AML-193 (cell line): ENCODE measurements at places on chromosomes 3 and 15.

DNA sequence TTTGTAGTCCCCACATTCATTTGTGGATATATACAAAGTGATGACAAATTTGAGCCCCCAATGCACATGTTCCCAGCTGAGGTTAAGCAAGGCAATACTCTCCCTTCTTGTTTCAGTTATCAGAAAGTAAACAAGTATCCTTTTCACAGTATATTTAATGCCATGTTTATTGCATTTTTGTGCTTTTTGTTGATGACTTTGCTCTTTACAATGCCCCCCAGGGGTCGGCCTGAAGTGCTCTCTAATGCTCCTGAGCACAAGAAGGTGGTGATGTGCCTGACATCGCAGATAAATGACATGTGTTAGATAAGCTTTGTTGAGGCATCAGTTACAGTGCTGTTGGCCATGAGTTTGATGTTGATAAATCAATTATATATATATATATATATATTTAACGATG lies 57.7 kb upstream of the THSD4 start:
- DNase-seq: no peak

DNA sequence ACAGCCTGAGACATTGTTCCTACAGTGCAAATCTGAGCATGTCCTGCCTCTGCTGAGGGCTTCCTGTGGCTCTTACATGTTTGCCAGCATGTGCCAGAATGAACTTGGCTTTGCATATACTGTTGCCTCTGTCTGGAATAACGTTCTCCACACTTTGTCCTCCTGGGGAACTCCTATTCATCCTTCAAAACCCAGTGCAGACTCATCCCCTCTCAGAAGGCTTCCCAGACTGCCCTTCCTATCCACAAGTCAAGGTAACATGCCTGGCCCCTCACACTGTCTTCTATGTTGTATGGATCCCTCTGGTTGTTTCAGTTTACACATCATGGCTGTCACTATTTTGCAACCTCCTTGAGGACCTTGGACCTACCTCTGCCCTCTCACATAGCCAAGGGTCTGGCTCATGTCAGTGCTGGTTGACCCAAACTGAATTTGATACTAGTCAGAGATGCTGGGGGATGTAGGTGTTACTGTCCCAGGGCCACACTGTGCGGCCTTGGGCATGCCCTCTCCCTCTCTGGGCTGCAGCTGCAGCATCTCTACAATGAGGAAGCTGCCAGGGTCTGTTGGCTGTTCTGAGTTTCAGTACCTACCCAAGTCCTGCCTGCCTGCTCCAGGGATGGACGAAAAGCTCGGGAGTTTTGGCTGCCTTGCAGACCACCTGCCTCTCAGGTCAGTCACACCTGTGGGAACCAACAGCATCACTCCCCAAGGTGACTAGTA lies 29.0 kb upstream of the TSPAN3 start:
- no peak for DNase-seq

DNA sequence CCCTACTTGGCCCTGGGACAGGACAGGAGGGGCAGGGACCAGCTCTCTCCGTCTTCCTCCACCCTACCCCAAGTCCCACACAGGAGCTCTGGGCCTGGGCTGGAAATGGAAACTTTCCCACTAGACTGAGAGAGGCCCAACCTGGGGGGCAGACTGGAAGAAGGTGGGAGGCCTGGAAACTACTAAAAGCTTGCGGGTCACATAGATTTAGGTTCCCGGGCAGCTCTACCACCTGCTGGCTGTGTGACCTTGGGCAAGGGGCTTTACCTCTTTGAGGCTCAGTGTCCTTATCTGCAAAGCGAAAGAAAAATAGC lies 49.9 kb upstream of the CCDC174 start:
- no peak for DNase-seq

DNA sequence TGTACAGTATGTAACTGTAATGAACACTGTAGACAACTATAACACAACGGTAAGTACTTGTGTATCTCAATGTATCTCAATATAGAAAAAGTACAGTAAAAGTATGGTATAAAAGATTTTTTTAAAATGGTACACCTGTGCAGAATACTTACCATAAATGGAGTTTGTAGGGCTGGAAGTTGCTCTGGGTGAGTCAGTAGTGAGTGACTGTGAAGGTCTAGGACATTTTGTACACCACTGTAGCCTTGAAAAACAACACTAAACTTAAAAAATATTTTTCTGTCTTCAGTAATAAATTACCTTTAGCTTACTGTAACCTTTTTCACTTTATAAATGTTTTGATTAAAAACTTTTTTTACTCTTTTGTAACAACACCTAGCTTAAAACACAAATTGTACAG lies 142.9 kb downstream of the ATG7 start:
- DNase-seq: no peak

DNA sequence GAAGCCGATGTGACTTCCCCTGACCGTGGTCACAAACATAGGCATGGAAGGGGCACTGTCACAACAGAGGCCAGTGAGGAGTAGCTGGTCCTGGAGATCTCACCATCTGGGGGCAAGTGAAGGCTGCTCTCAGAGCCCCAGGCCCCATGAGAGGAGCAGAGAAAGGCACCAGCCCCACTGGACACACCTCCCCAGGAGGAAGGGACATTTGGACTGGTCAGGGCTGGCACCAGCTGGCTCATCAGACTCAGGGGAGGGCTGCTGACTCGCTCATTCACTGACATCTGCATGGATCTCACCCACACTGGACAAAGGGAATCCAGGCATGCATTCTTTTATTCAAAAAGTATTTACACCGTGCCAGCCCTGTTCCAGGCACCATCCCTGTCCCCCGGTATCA lies 26.8 kb downstream of the ESYT3 start:
- DNase-seq: no peak

DNA sequence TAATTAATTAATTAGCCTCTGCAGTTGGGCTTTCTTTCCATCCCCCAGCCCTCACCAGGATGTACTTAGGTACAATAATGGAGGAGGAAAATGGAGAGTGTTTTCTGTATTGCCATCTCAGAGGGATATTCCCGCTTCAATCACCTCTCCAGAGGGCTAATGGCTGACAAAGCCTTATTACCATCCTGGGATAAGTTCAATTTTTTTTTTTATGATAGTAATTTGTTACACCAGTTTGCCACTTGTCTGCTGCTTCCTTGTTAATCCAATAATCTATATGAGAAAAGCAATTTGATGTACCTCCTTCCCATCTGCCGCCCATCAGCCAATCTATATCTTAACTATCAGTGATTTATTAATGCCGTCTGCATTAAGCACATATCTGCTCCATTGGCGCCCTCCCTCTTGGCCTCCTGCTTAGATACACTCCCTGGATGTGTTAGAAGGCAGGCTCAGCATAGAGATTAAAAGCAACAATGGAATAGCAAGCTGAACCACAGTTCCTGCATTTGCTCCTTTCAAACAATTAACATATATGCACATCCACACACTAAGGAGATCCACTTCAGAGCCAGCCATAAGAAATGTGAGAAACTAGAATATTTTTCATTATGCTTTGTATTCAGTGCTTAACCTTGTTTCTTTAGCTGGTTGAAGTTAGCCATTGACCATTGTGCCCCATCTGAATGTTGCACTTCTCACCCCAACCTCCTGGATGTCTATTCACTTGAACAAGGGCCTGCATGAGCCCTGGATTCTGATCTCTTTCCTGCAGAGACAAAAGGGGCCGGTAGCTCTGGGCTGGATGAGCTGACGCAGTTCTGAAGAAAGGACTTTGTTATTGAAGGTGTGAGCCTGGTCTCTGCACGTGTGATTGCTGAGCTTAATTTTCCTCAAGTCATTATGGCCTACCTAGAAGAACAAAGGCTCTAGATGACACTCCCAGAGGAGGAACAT lies 237.3 kb upstream of the GAP43 start:
- no peak for DNase-seq

- DNase-seq: no peak
Observed at GRCh38 chr3:115018694-115019093, 128.4 kb downstream of the ZBTB20 start.

DNA sequence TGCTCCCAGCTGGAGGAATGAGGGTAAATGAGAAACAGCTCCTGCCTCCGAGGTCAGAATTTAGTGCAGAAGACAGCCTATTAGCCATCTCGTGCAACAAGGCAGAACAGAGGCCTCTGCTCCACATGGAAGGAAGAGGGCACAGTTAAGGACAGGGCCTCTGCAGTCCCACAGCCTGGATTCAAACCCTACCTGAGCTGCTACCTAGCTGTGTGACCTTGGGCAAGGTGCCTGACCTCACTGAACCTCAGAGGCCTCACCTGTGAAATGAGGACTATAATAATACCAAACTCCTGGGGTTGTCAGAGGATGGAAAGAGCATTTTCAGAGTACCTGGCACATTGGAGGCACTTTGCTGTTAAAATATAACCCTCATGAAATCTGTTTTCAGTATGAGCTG lies 285.7 kb upstream of the CTNNB1 start:
- no peak for DNase-seq
